ENCODE measurements at places on chromosomes 5 and 9.

DNA sequence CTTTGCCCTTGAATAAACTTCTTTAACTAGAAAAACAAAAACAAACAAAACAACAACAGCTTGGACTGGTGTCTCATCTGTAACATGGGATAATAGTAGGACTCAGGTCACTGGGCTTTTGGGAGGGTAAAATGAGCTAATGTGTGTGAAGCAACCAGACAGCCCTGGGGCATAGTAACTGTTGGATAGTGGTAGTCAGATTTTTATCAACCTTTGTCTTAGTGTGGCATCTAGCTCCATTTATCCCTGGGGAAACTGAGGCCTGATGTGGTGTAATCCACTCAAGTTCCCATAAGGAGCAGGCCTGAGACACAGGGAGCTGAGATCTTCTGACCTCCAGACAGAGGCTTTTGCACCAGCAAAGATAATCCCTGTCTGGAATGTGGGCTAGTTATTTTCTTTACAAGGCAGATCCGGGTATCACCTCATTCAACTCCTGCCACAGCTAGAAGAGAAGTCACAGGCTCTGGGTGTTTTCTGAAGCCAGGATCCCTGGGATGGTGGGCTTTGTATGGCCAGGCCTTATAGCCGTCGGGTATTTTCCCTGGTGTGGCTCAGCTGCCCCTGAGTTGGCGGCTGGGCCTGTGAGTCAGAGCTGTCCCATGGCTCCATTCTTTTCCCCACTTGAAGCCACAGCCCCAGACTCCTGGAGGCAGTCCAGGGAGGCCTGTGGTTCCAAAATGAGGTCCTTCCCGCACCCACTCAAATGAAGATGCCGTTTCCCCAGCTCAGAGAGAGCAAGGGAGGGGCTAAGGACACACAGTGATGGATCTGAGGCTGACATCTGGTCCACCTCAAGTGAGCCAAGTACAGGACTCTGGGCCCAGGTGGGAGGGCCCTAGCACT is 26.1 kb upstream of the CSF1R start:
- DNase-seq = no peak

DNA sequence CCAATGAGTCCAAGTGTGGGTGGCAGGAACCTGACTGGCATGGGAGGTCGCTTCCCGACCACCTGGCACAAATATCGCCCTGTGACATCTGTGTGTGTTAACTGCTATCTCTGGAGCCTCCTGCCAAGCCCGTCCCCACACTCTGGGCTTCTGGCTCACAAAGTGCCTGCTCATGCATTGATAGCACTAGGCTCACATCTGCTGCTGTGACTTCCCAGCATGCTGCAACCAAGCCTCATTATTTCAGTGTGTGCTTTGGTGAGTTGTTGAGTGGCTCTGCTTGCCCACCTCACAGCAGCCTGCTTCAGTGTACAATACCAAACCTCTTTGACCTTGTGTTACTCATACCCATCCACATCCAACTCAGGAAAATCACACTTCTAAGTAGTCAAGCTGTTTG is 139.8 kb downstream of the APBA1 start:
- DNase-seq = no peak

GRCh38 chr5:104763216-104763615 is 1200.6 kb upstream of the NUDT12 start:
- no peak for DNase-seq

DNA sequence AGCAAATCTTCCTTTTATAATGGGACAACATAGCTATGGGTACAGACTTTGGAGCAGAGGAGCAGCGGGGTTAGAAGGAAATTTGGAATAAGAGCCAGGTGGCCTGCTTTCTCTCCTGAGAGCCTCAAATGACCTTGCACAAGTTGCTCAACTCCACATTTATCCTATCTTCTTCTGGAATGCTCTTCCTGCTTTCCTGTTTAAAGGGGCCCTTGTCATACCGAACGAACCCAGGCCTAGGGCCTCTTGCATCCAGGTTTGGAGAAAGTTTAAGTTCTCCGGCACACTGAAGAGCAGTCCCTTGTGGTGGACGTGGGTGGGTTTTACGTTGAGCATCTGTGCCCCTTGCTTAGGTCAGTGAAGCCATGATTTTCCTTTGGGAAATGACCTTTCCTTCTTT is 197.9 kb upstream of the NR3C1 start:
- no peak for DNase-seq

DNA sequence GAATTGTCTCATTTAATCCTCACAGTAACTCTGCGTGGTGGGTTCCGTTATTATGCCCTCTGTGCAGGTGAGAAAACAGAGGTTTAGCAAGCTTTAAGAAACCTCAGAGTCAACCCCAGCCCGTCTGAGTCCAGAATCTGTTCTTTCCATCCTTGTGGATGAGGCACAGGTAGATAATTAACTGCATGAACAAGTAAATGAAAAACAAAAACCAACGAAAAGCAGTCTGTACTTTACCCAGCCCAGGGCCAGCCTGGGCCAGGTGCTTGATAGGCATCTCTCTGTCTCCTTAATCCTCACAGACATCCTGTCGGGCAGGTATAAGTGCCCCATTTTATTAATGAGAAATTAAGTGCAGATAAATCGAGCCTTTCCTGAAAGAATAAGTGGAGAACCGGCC is 25.3 kb upstream of the CXCL14 start:
- no peak for DNase-seq

- DNase-seq = no peak
These were observed 140.7 kb upstream of the SLC44A1 start for GRCh38 chr9:105103776-105104175.

DNA sequence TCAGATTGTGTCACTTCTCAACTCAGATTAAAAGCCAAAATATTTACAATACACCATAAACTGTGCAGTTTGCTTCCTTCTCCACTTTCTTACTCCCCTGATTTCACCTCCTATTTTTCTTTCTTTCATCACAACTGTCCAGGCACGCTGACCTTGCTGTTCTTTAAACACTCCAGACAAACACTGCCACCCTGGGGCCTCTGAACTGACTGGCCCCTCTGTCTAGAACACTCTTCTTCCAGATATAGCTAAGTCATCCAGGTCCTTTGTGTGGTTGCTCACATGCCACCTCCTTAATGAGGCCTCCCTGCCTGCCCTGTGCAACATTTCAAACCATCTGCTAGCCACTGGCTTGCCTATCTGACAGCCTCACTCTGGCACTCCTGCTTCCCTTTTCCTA is 46.6 kb downstream of the ATG10 start:
- no peak for DNase-seq

DNA sequence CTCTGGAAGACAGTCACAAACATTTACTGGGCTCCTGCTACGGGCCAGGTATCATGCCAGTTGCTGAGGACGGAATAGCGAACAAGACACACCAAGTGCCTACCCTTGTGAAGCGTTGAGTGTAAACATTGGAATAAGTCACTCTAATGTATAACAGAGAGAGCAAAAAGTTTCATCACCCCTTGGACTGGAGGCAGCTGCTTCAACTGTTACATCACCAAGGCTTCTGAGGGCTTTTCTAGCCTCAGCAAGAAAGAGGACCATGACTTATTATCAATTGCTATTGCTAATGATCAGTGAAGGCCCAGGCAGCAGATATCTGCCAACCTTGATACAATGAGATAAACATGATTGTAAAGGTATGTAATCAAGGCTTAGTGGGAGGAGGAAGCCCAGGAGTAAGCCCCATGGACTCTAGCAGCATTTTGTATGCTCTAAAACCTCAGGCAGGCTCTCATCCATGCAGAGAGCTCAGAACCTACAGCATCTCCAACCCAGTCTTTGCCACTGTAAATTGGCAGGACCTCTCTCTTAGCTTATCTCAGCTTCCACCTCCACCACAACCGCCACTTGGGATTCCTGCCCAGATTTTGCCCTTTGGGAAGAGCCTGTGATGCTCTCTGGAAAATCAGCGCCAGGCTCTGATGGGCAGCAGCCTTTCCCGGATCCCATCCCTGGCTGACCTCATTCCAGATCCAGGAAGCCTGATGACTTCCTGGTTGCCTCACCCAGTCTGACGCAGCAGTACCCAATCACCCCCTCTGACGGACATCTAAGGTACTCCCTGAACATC is 54.5 kb downstream of the ADAM19 start:
- no peak for DNase-seq

DNA sequence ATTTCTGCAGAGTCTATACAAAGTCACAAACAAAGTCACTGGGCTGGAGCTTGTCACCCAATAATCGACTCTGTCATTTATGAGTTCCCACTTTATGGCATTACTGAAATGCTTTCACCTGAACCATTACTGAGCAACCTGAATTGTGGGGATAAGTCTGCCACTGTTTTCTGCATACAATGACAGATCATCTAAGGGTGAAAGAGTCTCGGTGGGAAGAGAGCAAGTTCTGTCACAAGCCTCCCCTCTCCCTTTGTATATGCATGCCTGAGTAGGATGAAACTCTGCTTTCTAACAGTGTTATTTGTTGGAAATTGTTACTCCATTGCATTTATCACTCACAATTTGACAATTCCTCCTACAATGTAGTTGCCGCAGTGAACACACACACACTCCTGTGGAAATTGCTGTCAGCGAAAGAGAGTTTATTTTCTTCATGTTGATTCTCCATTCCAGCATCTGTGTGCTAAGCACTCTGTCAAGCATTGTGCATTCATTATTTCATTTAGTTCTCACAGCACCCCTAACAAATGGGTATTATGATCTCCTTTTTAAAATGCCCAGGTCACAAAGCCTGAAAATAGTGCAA is 1732.4 kb upstream of the CDH6 start:
- no peak for DNase-seq

GRCh38 chr5:112711436-112711835 is 26.2 kb upstream of the APC start:
- no peak for DNase-seq

DNA sequence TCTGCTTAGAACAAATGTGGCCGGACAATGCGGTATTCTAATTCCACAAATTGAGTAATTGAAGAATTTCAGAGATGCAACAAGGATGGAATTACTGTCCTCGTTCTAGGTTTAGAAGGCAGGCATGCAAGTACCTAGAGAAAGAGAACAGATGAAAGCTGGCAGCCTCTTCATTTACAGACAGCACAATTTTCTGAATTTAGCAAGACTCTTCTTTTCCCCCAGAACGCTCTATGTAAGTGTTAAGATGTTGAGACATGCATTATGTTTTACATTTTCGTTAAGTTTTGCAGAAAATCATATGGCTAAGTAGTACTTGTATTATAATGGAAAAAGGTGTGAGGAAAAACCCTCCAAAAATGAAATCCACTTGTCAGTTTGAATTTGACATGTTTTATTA is 259.5 kb upstream of the ARRDC3 start:
- DNase-seq = no peak

GRCh38 chr5:57594436-57594835 is 111.8 kb upstream of the ACTBL2 start:
- no peak for DNase-seq

DNA sequence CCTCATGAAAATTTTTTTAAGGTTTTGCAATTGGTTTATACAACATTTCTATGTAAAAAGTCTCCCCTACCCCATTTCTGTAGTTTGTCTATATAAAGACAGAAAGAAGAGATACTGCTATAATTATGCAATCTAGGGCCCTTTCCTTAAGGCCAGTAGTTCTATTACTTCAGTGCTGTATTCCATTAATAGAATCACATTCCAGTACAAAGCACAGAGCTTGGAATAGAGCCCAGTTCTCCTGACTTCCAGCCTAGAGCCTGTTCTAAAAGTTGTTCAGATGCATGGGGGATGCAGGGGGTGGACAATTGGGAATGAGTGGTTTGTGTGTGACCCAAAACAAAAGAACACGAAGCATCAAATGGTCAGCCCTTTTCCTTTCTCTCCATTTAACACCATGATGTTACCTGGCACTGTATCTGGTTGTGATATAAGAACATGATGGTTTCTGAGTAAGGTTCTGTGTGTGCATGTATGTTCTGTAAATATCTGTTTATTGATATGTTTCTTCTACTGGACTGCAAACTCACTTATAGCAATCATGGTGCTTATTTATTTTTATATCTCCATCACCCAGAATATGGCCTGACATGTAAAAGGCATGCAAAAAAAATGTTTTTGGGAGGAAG is 8.2 kb upstream of the GRAMD2B start:
- no peak for DNase-seq

All from CD4-positive, alpha-beta T cell treated with Interleukin-1 beta for 1 hour (primary cell).